ENCODE measurements at places on chromosomes 2 and 18.

GRCh38 chr2:60780721-60781120 is 24.7 kb downstream of the PAPOLG start:
- DNase-seq: no peak

DNA sequence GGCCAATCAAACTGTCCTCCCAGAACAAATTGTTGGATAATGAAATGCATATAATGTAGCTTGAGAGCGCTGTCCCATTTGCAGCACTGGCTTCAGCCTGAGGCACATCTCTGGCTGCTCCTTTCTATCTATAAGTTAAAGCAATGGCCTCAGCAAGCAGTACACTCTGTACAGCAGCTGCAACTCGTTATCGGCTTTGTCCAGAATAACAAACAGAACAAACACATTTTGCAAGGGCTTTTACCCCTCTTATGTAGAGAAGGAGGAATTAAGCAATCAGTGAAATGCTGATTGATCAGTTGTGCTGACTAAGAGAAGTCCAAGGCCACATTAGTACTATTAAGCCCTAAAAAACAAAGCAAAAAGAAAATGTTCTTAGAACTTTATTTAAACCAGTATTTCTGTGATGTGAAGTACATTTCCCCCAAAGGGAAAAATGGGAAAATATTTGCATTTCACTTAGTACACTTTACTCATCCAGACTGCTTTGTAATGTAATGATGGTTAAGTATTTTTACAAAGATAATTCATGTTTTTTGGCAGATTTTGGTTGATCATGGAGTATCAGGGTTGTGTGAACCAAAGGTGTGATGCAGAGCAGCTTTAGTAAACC is 15.0 kb upstream of the CPS1 start:
- no peak for DNase-seq

DNA sequence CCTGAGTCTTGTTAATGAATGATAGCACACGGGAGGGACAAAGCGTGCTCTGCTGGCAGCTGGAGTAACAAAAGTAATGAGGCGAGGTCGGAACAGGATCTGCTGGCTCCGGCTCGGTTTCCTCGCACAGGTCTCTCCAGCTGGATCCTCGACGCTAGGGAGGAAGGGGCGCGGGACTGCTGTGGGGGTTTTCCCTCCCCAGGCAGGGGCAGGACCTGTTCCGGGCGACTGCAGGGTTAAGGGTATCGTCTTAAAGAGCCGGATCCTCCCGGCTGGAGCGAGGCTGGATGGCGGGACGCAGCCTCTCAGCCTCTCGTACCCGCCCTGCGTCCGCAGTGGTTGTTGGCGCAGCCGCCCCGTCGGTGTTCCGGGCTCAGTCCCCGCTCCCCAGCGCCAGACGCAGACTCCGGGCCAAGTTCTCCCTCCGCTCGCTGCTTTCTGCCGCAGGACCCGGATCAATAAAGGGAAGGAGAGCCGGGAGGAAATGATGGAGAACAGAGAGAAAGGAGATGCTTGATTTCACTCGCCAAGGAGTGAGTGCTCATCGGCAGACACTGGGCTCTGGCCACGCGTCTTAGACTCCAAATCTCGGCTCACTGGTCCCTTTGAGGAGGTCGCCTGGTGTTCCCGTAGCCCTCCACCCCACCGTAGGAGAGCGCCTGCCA is 1.1 kb upstream of the LIPG start:
- no peak for DNase-seq

GRCh38 chr18:42792731-42793130 is 322.8 kb downstream of the RIT2 start:
- no peak for DNase-seq

- no peak for DNase-seq
Measured at GRCh38 chr2:215693193-215693998, 257.5 kb upstream of the FN1 start.

DNA sequence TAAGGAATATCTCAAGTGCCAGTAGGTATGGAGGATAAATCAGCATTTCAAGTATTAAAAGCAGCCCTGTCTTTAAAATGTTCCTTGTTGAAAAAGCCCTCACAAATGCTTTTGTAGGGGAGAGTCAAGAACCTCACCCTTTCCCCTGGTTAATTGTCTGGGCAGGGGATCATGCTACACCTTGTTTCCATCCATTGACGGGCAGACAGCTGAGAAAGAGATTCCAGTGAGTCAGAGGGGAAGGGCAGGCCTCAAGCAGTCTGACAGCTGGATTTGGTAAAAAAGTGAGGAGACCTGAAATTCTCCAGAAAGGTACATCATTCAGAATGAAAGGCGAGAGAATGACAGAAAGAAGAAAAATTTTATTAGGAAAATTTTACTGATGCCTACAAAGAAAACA is 203.2 kb upstream of the CYP26B1 start:
- no peak for DNase-seq

DNA sequence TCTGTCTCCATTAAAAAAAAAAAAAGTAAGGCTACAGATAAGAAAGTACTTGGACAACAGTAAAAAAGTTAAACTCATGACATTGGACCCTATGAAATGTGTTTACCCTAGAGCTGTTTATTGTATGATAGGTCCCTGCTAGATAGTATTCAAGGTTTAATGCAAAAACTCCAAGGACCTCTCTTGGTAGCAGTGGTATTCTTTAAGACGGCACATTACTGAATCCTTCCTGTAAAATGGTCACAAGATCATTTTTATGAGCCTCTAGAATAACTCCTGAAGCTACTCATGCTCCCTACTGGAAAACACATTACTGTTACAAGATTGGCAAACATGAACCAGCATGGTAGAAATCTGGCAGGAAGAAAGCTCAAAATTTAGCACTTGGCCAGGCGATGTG is 38.8 kb downstream of the GALM start:
- no peak for DNase-seq

DNA sequence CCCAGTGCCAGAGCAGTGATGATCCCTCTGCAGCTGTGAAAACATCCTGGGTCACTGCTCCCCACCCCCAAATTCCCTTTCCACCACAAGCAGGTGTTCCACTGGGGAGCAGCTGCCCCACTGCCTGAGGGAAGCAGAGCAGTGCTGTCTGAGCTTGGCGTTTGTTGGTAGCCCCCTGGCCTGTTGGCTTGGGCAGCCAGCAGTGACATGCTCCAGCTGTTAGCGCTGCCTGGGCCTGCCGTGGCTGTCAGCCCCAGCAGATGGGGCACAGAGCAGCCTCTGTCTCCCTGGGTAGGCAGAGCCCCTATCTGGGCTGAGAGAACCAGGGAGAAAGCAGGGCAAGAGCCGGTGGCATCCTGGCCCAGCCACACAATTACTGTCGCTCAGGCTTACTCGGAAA is 247.7 kb downstream of the GLI2 start:
- DNase-seq: no peak

DNA sequence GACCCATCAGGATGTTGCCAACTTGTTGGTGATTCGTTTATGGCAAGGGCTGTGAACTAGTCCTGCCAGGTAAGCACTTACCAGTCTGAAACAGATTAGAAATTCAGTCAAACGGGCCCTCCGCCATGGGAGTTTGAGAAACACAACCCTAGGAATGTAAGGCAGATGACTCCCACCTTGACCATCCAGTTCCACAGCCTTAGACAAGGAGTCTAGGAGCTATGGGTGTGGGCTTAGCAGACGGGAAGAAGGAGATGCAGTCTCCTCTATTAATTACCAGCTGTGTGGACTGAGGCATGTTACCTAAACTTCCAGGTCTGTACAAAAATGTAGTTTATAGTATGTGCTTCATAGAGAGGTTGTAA is 319.4 kb upstream of the NCKAP5 start:
- DNase-seq: no peak

DNA sequence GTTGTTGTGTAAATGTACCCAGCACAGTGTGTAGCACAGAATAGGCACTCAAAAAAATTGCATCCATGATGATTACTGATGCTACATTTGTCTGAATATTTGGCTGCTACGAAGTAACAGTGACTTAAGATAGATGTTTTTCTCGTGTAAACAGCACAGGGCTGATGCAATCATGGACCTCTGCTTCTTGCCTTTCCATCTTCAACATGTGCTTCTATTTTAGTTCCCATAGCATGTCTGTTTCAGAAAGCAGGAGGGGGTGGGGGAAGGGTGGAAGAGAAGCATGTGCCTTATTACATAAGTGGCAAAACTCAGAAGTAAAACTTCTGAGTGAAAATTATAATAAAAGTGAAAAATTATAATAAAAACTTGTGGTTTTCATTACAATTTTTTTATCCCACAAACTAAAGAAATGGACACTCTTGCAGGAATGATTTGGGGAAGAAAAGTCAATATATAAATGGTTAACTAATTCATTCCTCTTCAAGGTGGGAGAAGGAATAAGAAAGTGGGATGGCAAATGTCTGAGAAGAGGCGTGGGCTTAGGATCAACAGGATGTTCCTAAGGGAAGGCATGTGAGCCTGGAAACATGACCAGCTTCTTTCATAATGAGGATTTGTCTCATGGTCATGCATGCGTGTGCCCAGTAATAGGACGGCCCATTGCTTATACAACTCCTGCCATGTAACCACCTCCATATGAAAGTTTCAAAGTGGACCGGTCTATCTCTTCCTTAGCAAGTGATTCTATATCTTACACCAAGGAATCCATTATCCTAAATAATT is 27.2 kb downstream of the CCBE1 start:
- no peak for DNase-seq

DNA sequence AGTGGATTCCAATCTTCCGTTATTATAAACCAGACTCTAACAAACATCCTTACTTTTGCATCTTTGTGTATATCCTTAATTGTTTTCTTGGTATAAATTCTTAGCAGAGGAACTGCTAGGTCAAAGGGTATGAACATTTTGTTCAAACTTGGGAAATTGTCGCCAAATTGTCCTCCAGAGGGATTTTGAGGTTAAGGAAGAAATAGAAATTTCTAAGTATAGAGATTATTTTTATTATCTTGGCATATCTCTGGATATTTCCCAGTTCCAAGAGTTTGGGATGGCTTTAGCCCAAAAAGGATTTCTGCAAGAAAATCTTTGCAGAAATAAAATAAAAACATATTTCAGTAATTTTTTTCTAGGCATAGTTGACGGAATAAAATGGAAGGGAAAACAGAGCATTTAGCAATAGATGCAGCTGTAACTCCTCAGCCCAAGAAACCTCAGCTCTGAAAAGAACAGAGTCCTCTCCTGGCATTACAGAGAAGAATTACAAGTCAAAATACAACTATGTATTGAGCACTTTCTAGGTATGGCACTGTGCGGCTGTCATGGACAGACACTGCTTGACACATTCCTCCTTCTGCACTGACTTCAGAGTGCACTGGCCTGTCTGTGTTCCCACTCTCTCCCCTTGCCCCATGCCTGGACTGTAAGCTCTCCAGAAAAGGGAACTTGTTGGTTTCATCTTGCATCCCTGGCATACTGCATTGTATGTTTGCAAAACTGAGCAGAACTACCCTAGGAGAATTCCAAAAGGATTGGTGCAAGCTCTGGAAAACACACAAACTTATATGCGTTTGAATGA is 117.3 kb upstream of the STON1 start:
- no peak for DNase-seq

GRCh38 chr2:182318466-182319220 is 108.2 kb downstream of the PDE1A start:
- no peak for DNase-seq

DNA sequence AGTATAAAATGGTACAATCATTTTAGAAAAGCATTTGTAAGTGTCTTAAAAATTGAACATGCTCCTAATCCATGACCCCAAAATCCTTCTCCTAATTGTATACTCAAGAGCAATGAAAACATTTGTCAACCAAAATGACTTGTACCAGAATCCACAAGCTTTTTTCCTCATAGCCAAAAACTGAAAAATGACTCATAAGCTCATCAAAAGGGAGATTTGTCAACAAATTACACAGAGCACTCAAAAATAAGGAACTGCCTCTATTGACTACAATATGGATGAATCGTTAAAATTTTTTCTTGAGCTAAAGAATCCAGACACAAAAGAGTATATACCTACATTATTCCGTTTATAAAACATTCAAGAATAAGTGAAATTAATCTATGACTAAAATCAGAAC is 544.8 kb downstream of the ARHGAP15 start:
- DNase-seq: no peak

GRCh38 chr2:171813126-171813525 is 80.9 kb downstream of the SLC25A12 start:
- no peak for DNase-seq

DNA sequence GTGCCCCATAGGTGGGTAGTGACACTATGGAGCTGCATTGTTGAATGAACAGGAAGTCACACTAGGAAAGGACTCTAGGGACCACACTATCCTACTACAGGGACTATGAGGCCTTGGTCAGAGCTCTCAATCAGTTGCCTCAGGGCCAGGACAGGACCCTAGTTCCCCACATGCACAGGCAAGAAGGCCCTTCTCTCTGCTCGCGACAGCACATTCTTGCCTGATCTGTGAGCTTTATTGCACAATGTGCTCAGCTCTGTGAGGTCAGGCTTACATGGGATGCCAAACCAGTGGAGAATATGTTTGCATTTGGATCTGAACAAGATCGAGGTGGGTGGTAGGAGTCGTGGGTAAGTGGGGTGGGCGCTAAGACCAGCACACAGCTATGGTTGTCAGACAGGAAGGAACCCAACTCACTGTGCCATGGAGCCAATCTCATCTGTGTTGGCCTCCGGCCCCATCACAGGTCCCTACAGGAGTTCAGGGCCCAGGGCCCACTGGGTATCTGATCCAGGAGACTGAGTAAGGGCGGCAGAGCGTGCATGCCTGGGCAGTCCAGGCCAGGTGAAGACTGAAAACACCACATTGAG is 8.0 kb downstream of the PCARE start:
- no peak for DNase-seq

GRCh38 chr18:76412010-76412817 is 82.8 kb downstream of the ZNF516 start:
- DNase-seq: no peak

DNA sequence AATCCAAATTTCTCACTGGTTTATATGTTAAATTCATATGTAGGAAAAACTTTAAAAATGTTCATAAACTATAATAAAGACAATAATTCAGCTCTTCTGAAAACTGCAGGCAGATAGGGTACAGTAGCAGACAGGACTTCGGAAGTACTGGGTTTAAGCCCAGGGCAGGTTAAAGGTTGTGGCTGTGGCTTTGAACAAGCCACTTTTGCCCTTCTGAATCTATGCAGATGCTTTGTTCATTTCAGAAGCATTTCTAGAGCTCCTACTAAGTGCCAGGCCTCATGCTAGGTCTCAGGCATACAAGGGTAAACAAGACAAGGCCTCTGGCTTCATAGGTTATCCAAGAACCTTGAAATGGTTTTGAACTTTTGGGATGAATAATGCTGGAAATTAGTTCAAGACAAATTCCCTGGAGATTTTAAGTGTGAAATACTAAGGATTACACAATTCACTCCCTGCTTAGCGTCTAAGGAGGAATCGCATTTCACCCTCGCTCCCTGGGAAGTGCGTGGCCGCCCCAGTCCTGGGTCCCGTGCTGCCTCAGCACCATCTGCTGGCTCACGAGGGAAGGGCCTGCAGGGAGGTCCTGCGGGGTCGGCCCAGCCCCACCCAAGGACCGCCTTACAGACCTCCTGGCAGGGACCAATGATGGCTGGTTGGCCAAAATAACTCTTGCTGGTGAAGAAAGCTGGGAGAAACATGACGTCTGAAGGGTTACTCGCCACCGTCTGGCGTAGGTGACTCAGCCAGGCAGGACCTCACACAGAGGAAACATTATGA is 67.7 kb upstream of the L3MBTL4 start:
- no peak for DNase-seq

GRCh38 chr18:27778441-27778840 is 398.5 kb downstream of the CDH2 start:
- no peak for DNase-seq
